ENCODE measurements at places on chromosomes 11 and 22. TPM values are rescaled to one million over a fixed set of nuclear protein-coding genes. Genes with fewer than 3 reads are reported as not detected.

DNA sequence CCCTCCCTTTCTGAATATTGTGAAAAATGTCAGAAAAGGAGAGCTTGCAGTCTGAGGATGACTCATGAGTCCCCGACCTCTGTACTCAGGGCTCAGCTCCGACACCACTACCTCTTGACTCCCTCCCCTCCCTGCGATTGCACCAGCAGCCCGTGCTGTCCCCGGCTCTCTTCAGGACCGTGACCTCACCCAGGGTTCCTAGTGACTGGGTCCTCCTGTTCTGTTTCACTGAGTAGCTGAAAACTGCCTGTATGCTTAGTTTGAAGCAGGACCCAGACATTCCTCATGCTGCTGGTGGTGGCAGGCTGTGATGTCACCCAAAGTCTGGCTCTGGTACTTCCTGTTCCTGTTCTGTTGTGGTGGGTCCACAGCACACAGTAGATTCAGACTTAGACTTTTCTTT, 11.7 kb downstream of the PHRF1 start:
- no peak for DNase-seq

DNA sequence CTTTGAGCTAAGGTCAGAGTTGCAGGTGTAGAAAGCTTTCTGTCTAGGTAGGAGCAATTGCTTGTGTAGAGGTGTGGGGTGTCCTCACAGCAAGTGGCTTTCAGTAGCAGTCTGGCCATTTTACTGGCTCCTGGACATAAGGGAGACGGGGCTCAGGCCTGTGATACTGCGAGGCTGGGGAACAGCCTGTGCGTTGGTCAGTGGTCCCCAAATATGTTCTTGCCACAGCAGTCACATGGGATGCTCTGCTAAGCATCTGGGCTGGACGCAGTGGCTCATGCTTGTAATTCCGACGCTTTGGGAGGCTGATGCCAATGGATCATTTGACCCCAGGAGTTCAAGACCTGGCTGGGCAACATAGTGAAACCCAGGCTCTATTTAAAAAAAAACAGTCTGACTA, 1.9 kb downstream of the MCM5 start:
- DNase-seq: no peak

GRCh38 chr11:61913699-61914395, 3.5 kb downstream of the RAB3IL1 start:
- no peak for DNase-seq

DNA sequence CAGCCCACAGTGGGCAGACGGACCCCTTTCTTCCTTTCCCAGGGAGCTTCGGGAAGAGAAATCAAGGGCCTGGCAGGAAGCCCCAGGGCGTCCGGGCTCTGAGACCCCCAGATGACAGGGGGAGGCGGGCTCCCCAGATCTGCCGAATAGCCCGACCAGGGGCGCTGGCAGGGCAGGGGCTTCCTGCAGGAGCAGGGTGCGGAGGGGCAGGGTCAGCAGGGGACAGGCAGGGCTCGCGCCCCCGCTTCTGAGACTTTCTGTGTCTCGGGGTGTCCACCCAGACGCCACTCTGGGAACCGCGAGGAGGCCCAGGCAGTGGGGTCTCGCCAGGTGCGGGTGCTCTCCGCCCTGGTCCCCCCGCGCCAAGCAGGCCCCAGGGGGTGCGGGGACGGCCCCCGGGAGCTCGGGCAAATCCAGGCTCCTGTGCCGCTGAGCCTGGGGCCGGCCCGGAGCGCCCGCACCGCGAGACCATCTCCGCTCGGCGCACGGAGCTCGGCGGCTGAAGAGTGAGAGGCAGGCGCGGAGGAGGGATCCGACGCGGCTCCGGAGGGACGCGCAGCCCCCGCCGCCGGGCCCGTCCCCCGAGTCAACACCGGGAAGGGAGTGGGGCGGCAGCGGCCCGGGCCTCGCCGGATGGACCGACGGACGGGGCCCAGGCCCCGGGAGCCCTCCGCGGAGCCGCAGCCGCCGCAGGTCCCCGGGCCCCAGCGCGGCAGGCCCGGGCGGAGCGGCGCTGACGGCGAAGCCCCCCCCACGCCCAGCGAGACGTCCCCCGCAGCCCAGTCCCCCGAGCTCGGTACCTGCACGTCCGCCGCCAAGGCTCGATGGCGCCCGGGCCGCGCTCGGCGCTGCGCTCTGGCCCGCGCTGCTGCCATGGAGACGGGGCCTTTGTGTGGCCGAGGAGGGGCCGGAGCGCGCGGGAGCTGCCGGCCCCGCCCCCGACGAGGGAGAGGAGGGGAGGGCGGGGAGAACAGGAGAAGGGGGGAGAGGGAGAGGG, at the start of gene PLXNB2:
PLXNB2 (minus strand) TSS at position 894 of the 997 bp plus-strand sequence. CDS start 17,062 bp downstream, outside the sequence.
- DNase-seq: peak; percentile 88

DNA sequence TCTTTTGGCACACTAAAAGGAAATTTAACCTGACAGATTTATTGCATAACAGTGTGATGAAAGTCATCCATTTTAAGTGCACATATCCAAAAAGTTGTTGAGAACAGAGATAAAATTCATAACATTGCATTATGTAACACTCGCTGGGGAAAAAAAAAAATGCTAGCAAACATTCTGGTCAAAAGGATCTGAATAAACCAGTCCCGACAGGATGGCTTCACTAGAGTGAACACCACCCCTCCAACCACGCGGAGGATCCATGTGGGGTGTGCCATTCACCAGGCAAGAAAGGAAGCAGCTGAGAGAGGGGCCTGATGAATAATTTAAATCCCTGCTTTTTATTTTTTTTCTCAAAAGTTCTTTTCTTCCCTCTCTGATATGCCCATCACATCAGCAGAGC, 258.7 kb downstream of the DCDC1 start:
- DNase-seq: peak; percentile 29

DNA sequence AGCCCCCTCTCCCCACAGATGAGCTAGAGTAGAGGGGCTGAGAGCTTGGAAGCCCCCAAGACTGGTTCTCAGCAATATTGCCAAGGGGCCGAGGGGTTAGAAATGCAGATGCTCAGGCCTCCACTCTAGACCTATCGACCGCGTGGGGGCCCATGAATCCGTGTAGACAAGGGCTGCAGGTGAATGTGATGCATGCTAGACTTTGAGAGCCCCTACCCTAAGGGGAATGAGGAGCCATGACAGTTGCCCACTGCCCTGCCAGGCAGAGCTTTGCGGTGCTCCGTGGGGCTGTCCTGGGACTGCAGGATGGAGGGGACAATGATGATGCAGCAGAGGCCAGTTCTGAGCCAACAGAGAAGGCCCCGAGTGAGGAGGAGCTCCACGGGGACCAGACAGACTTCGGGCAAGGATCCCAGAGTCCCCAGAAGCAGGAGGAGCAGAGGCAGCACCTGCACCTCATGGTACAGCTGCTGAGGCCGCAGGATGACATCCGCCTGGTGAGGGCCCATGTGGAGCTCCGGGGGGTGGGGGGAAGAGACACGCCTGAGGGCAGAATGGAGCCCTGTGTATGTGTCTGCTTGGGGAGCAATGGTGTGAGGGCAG, 1.3 kb downstream of the SSH3 start:
- DNase-seq: no peak

- DNase-seq: no peak
These were observed 4.6 kb downstream of the MALAT1 start for GRCh38 chr11:65503368-65503948.

- DNase-seq: peak; percentile 49
These were observed 151.7 kb downstream of the ADAMTS15 start for GRCh38 chr11:130600139-130600538.

DNA sequence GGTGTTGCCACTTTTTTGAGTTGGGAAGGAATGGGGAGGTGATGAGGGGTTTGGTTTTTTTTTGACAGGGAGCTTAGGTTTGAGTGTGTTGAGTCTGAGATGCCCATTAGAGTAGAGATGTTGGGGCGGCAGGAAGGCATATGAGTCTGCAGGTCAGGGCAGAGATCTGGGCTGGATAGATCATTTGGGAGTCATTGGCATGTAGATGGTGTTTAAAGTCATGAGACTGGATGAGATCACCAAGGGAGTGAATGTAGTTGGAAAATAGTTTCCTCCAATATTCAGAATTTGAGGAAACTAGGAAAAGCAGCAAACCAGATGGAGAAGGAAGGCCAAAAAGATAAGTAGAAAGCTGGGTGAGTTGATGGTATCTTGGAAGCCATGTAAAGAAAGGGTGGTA, 2.1 kb upstream of the ANAPC15 start:
- no peak for DNase-seq

DNA sequence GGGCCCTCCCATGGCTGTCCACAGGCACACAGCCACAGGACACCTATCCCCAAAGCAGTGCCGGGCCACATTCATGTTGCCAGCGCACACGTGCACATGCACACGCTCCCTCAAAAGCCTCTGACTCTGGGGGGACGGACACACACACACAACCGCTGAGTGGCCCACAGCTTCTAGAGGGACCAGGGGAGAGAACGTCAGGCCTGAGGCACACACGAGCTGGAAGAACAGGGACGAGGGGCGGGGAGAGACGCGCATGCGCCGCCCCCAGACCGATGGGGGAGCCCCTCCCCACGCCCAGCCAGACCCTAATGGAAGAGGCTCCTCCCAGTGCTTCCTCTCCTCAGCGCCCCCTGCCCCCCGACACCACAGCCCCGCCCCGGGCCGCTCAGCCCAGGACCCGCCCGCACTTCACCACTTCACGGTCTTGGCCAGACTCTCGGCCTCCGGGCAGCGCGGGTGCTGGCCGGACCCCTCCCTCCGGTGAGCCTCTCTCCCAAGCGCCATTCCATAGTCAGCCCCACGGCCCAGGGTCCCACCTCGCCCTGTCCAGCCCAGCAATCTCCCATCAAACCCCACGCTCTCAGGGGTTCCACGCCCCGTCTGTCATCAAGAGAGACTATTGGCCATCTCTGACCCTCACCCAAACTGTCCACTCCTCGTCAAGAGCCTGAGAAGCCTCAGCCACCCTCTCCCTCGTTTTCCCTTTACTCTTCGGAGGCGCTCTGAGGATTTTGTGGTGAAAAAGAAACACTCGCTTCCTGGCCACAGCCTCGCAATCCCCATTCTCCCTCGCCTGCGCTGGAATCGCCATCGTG, 11.7 kb downstream of the NRXN2 start:
- peak; percentile 37 for DNase-seq

GRCh38 chr11:83511646-83512045, 225.5 kb upstream of the CCDC90B start:
- DNase-seq: no peak

Gene GAS2L1
- polyA plus RNA-seq: 25.0 TPM

Gene TMEM121B
- 7.9 TPM for polyA plus RNA-seq

Gene RASD2
- 0.61 TPM for polyA plus RNA-seq

Gene SERHL2
- 10.8 TPM for polyA plus RNA-seq

Gene VPREB1
- not detected for polyA plus RNA-seq
